ENCODE measurements at places on chromosomes 11 and 22.
A peak's percentile ranks its signal among the peaks of the same experiment; 100 is the strongest.

DNA sequence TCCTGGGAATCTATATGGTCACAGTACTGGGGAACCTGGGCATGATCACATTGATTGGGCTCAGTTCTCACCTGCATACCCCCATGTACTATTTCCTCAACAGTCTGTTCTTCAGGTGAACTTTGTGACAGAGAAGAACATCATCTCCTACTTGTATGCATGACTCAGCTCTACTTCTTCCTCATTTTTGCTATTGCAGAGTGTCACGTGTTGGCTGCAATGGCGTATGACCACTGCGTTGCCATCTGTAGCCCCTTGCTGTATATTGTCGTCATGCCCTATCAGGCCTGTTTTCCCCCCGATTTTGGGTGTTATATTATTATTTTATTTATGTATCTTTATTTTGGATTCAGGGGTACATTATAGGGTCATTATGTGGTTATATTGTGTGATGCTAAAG, 2.4 kb upstream of the OR8G1 start:
- no peak for DNase-seq

DNA sequence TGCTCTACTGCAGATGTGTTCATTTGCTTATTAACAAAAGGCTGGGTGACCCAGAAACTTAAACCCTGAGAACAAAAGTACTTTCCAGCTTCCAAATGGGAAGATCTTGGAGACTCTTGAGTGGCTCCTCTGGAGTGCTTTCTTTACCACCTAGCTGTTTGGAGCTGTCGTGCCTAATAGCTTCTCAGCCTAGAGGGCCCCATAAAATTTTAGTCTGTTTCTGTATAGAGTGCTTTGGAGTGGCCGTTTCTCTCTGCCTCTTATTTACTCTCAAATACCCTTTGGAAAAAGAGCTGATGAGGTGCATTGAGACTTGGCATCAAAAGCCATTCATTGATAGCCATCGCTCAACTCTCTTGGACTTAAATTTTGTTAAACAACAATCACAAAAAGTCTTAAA, 50.7 kb downstream of the ZNRF3 start:
- DNase-seq = no peak

DNA sequence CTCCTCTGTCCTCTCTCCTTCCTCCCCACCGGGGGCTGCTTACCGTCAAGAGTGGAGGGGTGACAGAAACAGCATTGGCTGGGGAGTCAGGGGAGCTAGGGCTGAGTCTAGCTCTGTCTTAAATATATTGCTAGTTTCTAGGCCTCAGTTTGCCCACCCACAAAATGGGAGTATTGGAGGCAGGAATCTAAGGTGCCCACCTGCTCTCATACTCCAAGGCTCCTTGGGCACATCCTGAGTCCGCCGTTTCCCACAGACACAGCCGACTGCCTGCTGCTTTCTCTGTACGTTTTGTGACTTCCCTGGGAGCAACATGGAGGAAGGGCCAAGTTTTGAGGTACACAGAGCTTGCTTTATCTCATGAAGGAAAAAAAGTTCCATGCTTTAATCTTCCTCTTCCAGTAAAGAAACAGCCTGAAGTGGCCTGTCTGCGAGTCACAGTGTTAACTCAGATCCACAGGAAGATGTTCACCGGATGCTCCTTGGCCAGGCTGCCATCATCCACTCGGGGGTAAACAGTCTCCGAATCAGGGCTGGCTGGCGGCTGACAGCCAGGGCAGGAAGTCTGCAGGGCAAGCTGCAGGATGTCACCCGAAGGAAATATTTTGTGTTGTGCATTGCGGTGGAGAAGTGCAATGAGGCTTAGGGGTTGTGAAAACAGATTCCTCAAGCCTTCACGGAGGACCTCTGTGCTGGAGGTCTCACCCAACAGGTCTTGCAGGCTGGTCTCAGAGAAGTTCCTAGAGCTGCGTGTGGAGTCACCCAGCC, 11.0 kb upstream of the CERK start:
- peak; percentile 62 for DNase-seq

GRCh38 chr11:33775467-33775807, 1.1 kb upstream of the FBXO3 start:
- no peak for DNase-seq

- DNase-seq = no peak
Measured at GRCh38 chr11:60362241-60362640, 16.1 kb upstream of the MS4A7 start.

DNA sequence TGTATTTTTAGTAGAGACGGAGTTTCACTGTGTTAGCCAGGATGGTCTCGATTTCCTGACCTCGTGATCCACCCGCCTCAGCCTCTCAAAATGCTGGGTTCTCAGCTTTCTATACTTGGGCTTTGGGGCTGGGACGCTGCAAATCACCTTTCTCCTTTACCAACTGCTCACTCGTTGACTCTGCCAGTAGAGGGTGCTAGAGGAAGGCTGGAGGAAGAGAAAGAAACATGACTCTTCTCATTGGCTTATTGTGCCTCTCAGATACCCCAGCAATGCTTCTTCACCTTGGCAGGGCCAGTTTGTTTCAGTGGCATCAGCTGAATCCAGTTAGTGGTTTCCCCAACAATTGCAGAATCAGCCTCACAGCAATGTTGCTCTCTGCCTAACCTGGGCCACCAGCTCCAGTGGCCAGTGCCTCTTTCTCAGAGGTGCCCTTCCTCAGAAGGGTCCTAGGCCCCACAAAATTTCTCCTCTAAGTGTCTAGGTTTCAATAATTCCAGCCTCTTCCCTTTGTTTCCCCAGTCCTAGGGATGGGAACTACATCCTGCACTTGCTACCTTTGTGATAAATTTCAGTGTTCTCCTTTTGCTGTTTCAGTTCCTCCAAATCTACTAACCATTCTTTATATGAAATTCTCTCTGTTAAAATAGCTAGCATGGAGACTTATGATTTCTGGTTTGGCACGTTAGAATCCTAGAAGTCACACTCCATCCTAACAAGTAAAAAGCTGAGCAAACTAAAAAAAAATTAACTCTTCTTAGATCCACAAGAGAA, 71.5 kb upstream of the VSTM5 start:
- no peak for DNase-seq

GRCh38 chr11:34575261-34575660, 45.6 kb upstream of the EHF start:
- no peak for DNase-seq

DNA sequence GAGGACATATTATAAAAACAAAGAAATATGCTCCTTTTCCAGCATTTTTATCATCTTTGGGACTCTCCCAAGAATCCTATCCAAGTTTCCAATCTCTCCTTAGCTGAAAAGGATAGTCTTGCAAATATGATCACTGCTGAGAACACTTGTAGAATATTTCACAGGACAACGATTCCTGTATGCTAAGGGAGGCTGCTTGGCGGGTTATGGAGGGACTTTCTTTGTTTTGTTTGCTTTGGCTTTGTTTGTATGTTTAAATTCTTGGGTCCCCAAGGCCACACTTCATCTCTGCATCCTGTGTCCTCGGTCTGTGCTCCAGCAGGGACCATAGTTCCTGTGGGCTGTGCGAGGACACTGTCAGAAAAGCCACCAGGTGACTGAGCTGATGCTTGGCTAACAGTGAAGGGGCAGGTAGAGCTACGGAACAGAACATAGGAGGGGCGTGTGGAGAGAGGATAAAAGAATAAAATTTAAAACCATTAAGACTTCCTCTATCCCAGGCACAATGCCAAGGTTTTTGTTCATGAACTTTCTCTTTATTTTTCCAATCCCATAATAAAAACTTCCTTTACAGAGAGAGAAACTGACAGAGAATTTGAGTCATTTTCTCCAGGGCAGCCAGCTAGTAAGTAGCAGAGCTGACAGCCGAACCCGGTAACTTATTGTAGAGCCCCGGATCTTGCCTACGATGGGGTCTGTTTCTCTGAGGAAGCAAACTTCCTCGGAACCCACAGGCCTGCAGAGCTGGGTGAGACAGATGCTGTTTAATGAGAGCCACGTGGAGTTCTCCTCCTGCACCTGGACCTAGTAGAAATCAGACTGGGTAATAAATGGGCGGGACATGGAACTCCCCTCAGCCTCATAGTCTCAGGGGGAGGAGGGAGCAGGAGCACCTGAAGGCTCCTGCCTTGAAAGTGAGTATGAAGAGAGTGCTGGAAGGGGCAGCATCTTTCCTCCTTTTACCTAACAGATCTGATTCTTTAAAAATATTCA, at the start of gene IZUMO1R:
TSS of gene IZUMO1R (plus strand) at position 615 of the 993 bp plus-strand sequence. CDS start 1,057 bp downstream, outside the sequence.
- peak; percentile 59 for DNase-seq

DNA sequence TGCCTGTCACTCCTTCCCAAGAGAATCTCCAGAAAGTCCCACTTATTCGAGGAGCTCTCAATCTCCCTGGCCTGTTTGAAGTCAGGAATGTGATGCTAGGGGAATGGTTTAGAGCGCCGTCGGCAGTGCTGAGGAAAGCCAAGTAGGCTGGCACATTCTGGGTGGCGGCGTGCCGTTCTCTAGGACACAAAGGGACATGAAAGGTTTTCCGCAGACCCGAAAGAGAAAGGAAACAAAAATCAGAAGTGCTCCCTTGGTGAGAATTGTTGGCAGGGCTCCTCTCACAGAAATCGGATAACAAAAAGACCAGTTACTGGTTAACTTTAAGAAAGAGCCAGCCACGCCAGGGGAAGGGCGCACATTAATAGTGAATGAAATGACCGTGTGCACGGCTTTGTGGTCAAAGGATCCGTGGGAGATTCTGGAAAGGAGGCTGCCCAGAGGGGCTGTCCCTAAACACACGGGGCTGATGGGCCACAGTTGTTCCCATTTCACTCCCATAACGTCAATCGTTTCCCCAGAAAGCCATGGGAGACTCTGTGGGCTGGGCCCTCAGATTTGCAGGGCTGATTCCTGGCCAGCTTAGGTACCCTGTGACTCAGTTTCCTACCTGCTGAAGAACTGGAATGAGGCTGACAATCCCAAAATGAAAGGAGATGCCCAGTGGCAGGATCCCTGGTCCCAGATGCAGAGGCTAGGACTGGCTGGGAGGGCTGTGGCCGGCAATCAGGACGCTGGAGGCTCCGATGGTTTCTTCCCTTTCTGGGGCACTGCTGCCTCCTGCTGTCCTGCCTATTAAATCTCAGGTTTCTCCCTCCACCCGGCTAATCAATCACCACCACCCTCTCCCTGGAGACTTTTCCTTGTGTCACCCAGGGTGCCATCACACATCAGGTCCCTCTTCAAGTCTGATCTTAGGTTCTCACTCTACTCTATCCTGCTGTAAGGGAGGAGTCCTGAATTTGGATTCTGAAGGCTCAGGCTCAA, 82.3 kb downstream of the RCN1 start:
- DNase-seq = peak; percentile 45

GRCh38 chr11:115080923-115081680, 402.8 kb downstream of the NXPE2 start:
- DNase-seq = no peak

- peak; percentile 80 for DNase-seq
Measured at GRCh38 chr11:22624742-22625447, 728 bp downstream of the FANCF start.

GRCh38 chr11:43937434-43938411, 4.7 kb upstream of the C11orf96 start:
- no peak for DNase-seq

GRCh38 chr11:58632510-58632909, 10.0 kb downstream of the CNTF start:
- no peak for DNase-seq

DNA sequence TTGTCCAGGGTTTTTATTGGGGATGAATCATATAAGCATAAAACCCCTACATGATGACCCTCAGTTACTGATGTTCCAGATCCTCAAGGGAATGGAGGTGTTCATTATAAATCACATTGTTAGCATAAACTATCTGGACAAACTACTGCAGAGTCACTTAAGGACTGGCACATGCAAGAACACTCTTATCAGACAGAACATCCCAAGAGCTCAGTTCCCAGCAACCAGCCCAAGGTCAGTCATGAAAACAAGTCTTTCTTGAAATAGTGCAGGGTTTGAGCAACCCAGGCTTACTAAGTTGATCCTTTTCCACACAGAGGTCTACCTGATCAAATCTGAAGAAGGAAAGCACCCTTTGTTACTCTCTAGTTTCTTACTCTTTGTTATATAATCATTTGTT, 13.5 kb upstream of the PTS start:
- DNase-seq = no peak

- no peak for DNase-seq
Measured at GRCh38 chr11:45337583-45338360, 51.6 kb upstream of the SYT13 start.

DNA sequence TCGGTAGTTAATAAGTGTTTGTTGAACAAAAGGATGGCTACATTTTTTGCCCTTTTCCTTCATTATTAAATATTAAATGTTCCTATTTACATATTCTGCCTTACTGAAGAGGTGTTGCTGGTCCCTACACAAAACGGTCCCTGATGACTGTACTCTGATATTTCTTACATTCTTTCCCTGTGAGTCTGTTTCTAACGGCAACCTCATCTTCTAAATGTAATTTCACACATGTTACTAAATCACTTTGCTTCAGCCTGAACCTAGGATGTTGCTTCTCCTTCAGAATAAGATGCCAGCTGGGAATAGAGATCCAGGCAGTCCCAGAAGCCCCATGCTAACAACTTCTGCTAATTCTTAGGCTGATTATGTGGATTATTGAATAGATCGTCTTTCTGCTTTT, 50.3 kb downstream of the SPON1 start:
- no peak for DNase-seq

GRCh38 chr11:104422324-104422944, 258.5 kb upstream of the PDGFD start:
- DNase-seq = no peak

DNA sequence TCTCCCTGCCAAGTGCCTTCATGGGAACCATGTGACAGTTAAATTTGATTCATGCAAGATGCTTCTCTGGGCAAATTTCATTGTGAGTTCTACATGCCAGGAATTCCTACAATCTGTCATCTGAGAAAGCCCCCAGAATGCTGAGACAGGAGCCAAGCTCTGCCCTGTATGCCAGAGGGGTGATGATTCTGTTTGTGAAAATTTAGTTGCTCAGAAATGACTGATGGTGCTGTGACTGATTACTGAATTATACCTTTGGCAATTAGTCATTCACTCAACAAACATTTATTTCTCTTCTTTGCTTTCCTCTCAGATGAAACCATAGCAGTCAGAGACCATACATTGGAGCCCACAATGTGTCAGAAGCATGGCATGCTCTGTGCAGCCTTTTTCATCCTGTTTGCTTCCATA, 69.0 kb upstream of the ZBED5 start:
- no peak for DNase-seq

- DNase-seq = no peak
Measured at GRCh38 chr11:61482513-61482912, 26.0 kb upstream of the LRRC10B start.

DNA sequence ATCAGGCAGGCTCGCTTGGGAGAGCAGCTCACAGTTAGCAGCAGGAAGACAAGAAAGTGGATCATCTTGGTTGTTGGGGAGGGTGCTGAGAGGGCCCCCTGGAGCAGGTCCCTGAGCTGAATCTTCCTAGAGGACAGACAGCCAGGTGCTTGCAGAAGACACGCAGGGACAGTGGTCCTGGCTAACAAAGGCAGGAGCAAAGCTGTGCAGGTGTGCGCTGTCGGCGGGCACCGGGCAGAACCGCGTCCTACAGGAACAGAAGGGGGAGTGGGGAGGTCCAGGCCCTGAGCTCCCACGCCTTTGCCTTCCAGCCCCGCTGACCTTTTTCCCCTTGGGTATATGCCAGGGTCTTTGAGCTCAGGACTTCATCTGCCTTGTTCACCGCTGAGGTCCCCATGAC, 30.1 kb upstream of the PARVB start:
- no peak for DNase-seq

Data from femur (tissue), 1 donor.